ENCODE measurements at places on chromosomes 13 and 19.

DNA sequence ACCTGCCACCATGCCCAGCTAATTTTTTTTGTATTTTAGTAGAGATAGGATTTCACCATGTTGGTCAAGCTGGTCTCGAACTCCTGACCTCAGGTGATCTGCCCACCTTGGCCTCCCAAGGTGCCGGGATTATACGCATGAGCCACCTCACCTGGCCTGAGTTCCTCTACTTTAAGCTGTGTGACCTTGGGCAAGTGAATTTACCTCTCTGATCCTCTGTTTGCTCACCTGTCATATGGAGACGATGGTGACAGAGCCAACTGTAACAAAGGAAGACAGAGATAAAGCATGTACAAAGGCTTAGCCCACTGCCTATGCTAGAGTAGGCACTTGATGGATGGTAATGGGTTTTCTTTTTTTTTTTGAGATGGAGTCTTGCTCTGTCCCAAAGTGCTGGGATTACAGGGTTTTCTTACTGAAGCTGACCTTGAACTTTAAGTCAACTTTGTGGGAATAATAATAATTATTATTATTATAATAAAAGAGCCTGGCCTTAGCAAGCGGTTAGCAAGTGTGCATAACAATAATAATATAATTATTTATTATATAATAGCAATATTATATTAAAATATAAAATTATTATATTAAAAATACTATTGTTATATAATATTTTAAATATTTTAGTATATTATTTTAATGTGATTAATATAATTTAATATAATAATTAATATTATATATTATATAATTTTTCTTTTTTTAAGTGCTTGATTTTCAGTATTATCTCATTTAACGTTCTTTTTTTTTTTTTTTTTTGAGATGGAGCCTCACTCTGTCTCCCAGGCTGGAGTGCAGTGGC lies 1.3 kb upstream of the ACER1 start:
- no peak for DNase-seq

DNA sequence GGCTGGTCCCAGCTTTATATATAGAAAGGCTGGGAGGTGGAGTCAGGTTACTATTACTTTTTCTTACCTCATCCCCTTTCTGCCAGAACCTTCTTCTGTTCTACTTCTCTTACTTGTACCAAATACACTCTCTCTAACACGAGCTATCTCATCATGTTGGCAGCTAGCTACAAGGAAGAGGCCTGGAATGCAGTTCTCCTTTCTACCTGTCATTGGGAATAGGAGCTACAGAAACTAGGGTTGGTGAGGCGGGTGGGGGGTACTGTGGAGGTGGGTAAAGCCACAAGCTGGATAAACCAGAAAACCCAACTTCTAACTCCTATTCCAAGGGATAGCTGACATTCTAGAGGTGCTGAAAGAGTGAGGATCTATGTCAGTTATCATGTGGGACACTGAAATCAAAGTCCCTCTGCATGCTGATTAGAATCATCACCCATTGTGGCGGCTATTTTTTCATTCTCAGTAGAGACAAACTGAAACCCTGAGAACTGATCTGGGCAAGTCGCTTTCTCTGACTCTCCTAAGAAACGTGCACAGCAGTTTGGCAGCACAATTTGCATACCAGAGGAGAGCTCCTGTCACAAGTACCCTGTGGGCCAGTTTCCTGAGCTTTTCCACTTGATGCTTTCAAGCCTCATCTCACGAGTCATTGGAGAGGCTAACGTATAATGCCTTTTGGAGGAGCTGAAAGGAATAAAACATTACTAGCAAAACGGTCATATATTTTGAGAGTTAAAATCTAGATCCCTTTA lies 358.1 kb downstream of the ENOX1 start:
- DNase-seq = no peak

GRCh38 chr19:44367024-44367423 lies 10.5 kb upstream of the ZNF112 start:
- no peak for DNase-seq

- no peak for DNase-seq
Observed at GRCh38 chr13:113032291-113032690, 63.3 kb downstream of the MCF2L start.

- DNase-seq = peak; percentile 53
Observed at GRCh38 chr13:45356966-45357672, 16.1 kb upstream of the TPT1 start.

DNA sequence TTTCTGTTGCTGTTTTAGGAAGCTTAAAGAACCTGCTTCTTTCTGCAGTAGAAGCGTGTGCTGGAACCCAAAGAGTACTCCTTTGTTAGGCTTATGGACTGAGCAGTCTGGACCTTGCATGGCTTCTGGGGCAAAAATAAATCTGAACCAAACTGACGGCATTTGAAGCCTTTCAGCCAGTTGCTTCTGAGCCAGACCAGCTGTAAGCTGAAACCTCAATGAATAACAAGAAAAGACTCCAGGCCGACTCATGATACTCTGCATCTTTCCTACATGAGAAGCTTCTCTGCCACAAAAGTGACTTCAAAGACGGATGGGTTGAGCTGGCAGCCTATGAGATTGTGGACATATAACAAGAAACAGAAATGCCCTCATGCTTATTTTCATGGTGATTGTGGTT lies 103.1 kb downstream of the TNFRSF19 start:
- DNase-seq = no peak

DNA sequence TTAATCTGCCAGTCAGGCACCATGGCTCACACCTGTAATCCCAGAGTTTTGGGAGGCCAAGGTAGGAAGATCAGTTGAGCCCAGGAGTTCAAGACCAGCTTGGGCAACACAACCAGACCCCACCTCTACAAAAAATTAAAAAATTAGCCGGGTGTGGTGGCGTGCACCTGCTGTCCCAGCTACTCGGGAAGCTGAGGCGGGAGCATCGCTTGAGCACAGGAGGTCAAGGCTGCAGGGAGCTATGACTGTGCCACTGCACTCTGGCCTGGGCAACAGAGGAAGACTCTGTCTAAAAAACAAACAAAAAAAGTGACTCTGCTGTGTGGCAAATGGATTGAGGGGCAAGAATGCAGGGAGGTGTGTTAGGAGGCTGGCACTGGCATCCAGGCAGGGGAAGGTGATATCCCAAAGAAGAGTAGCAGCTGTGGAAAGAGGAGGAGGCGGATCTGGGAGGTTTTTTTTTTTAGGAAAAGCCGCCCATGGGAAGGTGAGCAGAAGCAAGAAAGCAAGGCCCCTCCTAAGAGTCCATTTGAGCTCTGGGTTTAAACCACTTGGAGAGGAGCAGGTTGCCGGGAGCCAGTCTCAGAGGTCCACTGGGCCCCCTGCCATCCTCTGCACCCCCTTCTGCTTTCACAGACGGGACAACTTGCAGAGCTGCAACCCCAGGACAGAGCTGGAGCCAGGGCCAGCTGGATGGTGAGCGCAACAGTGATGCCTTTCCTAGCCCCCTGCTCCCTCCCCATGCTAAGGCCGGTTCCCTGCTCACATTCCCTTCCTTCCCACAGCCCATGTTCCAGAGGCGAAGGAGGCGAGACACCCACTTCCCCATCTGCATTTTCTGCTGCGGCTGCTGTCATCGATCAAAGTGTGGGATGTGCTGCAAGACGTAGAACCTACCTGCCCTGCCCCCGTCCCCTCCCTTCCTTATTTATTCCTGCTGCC lies 2.1 kb downstream of the HAMP start:
- no peak for DNase-seq

- DNase-seq = no peak
Observed at GRCh38 chr13:74027161-74027779, 106.9 kb downstream of the KLF12 start.

DNA sequence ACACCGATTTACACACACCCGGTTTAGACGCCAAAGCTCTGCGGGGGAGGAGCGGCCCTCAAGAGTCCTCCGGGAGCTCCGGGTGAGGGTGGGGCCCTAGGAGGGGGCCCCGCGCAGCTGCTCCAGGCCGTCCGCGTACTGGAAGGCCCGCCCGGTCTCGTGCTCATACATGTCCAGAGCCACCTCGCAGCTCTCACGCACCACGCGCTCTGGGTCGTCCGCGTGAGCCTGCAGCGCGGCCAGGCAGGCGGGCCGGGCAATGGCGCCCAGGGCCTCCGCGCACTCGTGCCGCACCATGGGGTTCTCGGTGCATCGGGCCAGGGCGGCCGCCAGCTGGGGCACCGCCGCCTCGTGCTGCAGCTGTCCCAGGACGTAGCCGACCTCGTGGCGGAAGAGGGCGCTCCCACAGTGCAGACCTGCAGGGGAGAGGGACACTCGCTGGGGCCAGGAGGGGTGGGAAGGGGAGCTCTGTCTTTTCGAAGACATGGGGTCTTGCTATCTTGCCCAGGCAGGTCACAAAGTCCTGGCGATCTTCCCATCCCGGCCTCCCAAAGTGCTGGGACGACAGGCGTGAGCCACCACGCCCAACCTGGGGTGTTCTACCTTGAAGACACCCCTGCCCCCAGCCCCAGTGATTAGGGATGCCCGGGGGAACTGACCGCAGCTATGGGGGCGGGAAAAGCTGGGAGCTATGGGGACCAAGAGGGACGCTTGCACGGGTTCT lies 8.3 kb upstream of the SMIM44 start:
- no peak for DNase-seq

- DNase-seq = no peak
Observed at GRCh38 chr13:65553096-65553727, 1676.9 kb downstream of the PCDH9 start.

DNA sequence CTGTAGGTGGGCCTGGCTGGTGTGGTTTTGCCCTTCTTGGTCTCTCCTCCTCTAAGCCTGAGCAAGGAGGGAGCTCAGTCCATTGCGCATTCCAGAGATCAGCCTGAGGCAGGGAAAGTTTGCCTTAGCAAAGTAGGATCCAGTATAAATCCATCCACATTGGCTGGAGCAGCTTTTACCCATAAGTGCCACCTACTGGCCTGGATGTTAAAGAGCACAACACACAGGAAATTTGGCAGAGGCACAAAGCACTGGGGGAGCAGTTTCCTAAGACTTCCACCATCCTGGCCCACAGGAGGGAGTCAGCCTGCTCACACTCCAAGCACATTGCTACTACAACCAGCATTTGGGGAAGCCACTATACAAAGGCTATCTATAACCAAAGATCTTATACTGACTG lies 1124.2 kb downstream of the SLITRK1 start:
- no peak for DNase-seq

DNA sequence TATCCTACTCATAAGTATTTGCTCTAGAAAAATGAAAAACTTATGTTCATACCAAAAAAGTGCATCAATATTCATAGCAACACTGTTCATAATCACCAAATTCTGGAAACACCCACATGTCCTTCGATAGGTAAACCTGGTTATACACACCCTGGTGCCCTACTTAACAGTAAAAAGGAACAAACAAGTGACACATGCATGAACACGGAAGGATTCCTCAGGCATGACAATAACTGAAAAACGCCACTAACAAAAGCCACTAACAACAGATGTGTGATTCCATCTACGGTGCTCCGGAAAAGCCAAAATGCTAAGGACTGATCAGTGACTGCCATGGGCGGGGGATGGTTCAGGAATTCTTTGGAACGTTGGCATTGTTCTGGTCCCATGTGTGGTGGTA lies 65.5 kb downstream of the STK24 start:
- peak; percentile 19 for DNase-seq

DNA sequence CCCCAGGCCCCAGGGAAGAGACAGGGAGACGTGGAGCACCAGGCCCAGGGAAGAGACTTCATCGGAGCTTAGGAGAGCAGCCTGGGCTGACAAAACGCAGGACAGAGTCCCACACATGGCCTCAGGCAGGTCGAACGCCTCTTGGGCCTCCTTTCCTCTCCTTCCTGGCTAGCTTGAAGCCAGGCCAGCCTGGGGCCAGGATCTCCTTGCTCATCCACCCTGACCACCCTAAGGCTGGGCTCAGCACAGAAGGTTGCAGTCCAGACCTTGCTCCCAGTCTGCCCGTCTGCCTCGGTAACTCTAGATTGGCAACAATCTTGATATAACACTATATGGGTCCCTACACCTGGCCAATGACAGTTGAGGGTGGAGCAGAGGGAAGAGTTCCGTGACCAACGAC lies 10.1 kb downstream of the PPP6R1 start:
- DNase-seq = no peak

GRCh38 chr19:16876904-16877361 lies 11.9 kb upstream of the F2RL3 start:
- no peak for DNase-seq

DNA sequence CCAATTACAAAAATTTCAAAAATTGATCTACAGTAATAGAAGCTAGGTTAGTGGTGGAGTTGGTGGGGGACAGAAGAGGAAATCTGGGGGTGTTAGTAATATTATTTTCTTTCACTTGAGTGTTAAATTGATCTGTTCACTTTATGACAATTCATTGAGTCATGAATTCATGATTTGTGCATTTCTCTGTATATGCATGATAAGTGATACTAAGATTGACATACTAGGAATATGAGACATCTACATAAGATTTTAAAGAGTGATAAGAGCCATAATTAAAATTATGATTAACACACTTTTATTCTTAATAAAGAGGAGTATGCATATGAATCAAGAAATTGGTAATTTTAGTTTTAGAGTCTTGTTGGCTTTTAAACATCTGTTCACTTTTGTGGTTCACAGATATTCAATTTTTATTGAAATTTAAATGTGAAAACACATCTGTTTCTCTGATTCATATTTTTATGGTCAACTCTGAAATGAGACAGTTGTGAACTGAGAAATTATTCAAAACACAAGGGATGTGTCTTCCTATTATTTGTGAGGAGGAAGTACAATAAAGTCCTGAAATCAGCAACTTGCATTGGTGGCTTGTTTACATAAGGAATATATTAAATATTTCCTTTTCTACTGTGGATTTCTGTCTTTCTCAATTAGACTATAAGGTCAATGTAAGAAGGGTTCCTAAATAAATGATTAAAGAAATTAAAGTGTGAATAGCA lies 196.5 kb downstream of the ITGBL1 start:
- DNase-seq = no peak

- DNase-seq = no peak
Observed at GRCh38 chr13:69644447-69644846, 463.2 kb upstream of the ATXN8OS start.

DNA sequence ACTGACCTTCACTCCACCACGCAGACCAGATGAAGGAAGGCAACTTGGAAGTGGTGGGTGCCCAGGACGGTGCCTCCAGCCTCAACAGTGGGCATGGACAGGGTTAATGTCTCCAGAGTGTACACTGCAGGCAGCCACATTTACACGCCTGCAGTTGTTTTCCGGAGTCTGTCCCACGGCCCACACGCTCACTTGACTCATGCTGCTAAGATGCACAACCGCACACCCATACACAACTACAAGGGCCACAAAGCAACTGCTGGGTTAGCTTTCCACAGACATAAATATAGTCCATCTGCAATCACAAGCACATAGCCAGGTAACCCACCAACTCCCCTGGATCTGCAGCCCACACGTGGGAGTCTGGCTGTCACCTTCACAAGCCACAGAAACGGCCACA lies 12.6 kb upstream of the AXL start:
- DNase-seq = no peak
